NCI-H524 (cell line): ENCODE measurements at places on chromosomes 16 and 17.

DNA sequence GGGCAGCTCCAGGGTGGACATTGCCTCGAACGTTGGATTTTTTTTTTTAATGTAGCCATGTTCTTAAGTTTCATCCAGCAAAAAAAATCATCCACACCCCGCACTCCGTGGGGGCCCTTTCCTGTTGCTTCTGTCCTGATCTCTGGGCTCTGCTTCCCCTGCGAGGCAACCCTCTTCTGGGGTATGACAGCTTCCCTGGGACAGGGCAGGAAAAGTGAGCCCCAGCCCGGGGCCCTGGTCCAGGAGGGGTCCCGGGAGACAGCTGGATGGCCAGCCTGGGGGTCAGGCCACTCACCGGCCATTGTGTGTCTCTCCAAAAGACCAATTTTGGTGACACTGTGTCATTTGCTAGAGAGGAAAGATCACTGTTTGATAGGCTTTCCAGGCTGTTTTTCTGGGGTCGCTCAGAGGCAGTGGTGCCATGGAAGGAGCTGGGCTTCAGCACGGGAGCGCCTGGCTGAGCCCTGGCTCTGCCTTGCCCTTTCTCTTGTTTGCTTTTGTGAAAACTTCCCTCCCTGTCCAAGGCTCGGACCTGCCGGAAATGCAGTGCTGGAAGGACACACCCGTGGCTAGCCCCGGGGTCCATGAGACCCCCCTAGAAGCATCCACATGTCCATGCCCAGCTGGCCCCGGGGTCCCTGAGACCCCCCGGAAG lies 41.0 kb upstream of the CHMP6 start:
- DNase-seq = no peak

- no peak for DNase-seq
These were observed 9.1 kb downstream of the TAOK2 start for GRCh38 chr16:29982560-29983419.

DNA sequence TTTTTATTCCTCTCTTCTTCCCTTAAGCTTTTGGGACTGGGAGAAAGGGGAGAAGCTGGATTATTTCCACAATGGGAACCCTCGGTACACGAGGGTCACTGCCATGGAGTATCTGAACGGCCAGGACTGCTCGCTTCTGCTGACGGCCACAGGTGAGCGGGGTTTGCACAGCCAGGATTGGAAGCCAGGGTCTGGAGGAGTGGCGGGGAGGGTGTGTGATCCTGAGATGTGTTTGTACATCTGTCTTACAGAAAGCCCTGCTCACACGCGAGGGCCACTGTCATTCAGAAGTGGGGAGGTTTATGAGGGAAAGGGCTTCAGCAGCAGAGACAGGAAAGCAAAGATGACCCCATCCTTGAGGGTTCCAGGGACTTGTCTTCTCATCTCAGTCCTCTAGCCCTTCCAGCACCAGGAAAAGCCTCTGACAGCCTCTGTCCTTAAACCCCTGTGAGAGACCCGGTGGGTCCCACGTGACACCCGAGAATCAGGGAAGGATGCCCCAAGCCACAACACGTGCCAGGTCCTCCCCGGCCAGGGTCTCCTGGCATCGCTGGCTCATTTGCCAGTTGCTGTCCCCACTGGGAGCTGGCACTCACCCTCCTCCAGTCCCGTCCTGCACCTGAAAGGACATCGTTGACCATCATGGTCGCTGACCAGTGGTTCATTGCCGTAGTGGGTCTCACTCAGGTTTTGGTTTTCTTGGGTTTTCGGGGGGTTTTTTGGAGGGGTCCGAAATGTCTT lies 44.3 kb upstream of the CHMP6 start:
- DNase-seq = no peak

DNA sequence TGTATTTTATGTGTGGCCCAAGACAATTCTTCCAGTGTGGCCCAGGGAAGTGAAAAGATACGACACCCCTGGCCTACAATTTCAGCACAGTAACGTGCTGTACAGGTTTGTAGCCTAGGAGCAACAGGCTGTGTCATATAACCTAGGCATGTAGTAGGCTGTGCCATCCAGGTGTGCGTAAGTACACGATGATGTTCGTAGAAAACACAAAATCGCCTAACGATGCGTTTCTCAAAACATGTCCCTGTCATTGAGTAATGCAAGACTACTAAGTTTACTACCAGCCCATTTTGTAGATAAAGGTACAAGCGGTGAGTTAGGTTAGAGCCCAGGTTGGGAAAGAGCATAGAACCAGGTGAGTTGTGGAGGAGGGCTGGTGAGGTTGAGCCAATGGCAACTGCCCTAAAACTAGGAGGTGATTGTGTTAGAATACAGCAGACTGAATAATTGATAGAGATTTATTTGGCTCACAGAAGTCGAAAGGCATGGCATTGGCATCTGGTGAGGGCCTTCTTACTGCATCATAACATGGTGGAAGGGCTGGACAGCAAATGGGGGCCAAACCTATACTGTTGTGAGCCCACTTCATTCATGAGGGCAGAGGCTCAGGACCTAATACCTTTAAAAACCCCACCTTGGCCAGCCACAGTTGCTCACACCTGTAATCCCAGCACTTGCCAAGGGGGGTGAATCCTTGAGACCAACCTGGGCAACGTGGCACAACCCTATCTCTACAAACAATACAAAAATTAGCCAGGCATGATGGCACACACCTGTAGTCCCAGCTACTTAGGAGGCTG lies 4.2 kb downstream of the EIF1 start:
- no peak for DNase-seq

GRCh38 chr17:34781571-34782108 lies 179.6 kb downstream of the CCT6B start:
- peak; percentile 9 for DNase-seq

DNA sequence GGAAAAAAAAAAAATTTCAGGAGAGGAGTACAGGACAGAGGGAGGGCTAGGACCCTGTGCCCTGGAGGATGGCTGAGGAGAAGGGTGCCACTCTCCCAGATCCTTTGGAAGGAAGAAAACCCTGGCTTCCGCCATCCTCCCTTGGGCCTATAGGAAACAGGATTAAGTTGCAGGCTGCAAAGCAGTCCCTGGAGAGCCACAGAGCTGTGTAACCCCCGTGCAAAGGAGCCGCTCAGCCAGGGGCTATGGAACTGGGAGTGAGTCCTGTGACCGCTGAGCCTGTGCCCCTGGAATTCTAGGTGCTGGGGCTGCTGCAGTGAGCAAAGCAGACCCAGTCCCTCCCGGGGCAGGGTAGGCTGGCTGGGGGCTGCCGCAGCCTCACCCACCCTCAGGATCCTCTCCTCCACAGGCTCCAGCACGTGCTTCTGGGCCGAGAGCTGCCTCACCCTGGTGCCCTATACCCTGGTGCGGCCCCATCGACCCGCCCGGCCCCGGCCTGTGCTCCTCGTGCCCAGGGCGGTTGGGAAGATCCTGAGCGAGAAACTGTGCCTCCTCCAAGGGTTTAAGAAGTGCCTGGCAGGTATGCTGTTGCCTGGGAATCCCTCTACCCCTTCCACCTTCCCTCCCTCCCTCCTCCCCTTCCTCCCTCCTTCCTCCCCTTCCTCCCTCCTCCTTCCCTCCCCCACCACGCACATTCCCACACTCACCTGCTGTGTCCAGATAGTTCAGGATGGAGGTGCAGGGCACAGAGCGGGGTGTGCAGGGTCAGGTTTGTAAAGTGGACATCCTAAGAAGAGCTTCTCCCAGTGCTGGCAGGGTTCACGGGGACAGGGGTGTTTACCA lies 15.3 kb downstream of the SGSH start:
- no peak for DNase-seq

DNA sequence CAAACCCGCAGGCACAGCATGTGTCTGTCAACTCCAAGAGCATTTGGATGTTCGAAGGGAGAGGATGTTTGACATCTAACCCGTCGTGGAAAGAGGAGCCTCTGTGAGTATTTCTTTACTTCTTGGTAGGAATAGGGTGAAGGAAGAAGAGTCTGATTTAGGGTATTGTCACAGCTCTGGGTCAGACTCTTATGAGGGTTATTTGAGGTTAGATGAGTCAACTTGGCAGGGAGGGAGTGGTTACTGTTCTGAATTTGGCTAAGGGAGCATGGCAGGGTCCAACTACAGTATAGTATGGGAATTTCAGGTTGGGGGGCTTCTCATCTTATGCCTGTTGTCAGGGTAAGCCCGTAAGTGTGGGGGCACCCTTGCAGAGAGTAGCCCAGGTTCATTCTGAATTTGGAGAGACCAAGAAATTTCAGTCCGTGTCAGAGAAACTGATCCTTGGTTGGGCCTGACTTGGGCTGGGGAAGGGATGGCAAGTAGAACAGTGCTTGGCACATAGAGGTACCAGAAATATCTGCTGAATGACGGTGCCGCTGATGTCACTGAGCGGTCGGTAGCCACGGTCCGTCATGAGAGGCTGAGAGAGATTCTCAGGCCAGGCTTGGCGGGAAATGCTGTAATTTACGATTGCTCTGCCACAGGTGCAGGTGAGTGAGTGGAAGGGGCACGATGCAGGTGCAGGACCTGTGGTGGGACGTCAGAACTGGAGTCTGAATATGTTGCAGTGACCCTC lies 43.2 kb downstream of the MYH3 start:
- DNase-seq = no peak

GRCh38 chr17:41340494-41340893 lies 10.1 kb downstream of the KRT33A start:
- no peak for DNase-seq

DNA sequence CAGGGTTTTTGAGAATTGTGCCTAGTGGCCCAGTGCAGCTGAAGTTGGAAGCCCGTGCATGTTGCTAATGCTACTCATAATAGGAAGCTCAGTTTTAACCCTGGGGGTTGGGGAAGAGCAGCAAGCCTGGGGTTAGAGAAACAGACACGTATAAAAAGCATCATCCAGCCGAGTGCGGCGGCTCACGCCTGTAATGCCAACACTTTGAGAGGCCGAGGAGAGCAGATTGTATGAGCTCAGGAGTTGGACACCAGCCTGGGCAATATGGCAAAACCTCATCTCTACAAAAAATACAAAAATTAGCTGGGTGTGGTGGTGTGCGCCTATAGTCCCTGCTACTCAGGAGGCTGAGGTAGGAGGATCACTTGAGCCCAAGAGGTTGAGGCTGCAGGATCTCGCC lies 2.3 kb upstream of the CLUH start:
- no peak for DNase-seq

DNA sequence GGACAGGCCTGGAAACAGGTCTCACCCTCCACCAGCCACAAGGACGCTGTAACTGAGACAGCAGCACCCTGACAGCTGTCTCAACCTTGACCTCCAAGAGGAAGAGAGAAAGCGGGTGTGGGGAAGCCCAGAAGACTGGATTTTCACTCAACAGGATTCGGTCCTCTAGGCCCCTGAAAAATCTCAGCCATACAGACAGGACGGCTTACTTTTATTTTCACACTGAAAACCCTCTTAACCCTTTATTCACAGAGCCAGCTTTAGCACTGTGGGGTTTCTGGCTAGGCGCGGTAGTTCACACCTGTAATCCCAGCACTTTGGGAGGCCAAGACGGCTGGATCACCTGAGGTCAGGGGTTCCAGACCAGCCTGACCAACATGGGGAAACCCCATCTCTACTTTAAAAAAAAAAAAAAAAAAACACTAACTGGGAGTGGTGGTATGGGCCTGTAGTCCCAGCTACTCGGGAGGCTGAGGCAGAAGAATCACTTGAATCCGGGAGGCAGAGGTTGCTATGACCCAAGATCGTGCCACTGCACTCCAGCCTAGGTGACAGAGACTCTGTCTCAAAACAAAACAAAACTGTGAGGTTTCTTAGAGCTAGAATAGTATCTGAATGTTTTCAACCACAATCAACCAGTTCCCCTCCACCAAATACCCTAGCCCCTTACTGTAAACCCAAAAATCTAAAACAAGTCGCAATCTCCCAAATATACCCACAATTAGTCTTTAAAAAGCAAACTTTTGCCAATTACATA lies 5.3 kb downstream of the ANKRD11 start:
- DNase-seq = peak; percentile 49

GRCh38 chr17:32227910-32228309 lies 37.7 kb upstream of the RHBDL3 start:
- no peak for DNase-seq

DNA sequence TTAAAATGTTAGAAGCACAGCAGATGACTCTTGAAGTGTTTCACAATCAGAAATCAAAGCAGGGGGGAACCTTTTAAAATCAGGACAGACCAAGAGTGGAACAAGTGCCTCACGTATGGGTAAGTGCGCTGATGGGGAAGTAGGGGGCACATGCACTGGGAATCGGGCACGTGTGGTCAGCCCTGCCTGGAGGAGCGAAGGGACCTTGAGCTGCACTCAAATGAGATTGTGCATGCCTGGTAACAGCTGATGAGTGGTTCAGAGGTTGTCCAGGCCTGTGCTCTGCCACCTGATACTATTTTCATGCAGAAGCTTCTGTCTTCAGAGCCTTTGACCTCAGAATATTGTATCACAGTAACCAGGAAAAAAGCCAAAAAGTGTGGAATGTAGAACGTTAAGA lies 13.7 kb upstream of the XYLT2 start:
- DNase-seq = no peak

- DNase-seq = no peak
These were observed 353.0 kb upstream of the EEF2KMT start for GRCh38 chr16:5450409-5451104.

GRCh38 chr16:12354296-12354833 lies 377.8 kb downstream of the SNX29 start:
- no peak for DNase-seq

GRCh38 chr17:42566883-42567573 lies at the start of gene MLX:
TSS of gene MLX (plus strand) at chr17:42567100. CDS start at chr17:42567125, 25 bp downstream.
- DNase-seq = peak; percentile 96

DNA sequence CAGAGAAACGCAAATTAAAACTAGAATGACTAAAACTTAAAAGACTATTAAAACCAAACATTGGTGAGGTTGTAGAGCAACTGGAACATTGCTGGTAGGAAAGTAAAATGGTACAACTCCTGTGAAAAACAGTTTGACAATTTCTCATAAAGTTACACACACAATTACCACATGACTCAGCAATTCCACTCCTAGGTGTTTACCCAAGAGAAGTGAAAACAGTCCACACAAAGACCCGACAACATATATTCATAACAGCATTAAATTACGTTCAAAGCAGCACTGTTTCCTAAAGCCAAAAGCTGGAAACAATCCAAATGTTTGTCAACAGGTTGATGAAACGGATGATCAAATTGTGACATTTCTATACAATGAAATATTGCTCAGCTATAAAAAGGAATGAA lies 26.5 kb upstream of the ALOX12 start:
- DNase-seq = no peak

- DNase-seq = no peak
These were observed 330.3 kb downstream of the BCAS3 start for GRCh38 chr17:61007980-61008379.

DNA sequence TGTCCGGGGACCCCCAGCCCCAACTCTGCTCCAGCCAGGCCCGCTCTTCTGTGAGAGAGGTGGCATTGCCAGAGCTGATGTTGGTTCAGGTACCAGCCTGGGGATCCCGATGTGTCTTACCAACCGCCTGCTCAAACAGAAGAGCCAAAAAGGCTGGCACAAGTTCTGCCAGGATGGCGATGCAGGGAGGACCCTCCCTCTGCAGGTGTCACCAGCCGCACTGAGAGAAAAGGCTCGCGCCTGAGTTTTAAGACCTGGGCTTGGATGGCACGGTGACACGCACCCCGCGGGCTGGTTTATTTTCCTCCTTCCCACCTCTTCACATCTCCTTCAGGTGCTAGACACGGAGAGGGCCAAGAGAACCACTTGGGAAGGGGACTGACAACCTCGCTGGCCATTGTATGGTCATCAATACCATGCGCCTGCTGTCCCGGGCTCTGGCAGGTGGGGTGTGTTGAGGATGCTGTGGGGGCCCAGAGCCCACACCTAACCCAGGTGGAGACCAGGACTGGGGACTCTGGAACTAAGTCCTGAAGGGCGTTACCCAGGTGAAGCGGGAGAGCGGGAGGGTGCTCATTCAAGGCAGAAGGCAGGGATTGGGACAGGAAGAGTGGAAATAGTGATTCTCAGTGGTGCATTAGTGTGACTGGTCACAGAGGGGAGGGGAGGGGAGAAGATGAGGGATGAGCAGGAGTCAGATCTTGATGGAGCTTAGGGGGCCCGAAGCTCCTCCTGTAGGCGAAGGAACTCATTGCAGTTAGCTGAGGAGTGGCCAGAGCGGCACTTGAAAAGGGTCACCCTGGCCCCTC lies 16.3 kb downstream of the FOXJ1 start:
- DNase-seq = peak; percentile 39
